NCI-H1092 (cell line): ENCODE measurements at places on chromosomes 2 and 18.

DNA sequence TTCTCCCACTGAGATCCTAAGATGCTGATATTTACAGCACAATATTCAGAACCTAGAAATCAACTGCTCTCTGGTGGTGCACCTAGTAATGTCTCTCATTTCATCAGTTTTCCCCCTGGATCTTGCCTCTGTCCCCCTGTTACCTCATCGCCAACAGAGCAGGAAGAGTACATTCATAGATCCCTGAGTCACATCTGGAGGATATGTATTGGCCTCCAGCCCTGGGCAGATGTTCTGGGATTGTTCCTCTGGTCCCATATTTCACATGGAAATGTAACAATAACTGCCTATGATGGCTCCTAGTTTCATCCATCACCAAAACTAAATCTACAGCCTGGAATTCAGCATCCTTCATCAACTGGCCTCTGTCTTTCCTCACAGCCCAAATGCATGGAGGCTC lies 278.8 kb upstream of the SLC14A2 start:
- DNase-seq = no peak

GRCh38 chr2:209141142-209141541 lies 282.7 kb upstream of the MAP2 start:
- DNase-seq = no peak

GRCh38 chr2:235921508-235922191 lies 246.5 kb downstream of the GBX2 start:
- no peak for DNase-seq

DNA sequence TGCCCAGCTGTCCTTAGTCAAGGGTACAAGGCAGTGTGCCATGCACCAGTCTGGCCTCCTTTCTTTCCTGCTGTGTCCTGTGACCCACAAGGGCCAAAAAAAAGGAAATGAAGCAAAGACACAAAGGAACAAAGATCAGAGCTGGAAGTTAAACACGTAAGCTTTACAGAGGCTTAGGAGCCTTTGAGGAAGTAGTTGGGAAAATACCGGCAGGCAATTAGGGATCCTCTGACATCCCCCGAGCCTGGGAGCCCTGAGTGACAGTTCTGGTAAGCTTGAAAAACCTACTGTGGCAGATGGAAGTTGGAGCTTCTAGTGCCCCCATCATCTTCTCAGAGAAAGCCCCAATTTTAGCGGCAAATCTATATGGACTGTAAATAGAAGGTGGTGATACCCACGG lies 78.5 kb downstream of the SPRED2 start:
- no peak for DNase-seq

DNA sequence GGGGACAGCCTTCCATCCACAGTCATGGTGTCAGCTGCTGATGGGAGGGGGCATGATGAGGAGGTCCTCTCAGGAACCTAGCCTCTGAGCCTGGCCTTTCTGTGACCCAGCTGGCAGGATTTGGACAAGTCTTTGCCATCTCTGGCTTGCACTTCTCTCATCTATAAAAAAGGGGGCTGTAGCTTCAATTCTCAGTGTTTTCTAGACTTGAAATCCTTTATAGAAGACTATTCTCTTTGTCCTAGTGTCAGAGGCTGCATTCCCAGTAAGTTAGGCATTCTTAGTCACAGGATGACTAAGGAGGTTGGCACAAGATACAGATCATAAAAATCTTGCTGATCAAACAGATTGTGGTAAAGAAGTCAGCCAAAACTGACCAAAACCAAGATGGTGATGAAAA lies 958.5 kb downstream of the CNTNAP5 start:
- no peak for DNase-seq

DNA sequence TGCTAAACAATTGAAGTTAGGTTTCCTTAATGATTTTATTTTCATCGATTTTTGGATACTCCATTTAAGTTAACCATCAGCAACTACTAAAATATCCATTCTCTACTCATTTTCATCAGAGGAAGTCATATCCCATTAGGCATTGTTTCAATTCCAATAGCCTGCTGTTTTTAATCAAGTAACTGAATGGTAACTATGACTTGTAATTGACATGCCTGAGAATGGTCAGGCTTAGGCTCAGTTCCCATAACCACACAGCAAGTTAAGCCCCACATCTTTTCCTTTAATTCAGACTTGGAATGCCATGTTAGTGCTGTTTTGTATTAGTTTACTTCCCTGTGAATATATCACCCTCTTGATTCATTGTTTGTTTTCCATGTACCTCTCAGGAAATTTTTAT lies 398.8 kb downstream of the ARHGAP15 start:
- DNase-seq = no peak

DNA sequence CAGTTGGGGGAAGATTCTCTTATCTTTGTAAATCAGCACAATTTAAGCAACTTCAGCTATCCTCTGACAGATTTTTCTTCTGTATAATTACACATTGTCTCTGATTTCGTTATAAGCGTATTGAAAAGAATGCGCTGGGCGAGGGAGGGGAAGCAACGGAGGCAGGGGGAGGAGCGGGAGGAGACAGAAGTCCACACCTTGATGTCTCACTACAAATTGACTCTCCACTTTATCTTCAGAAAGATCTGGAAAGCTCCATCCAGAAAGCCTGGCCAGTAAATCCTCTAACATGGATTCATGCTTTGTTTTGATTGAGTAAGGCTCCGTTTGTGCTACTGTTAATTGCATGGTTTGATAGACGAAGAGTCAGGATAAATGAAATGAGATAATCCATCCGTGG lies 76.6 kb downstream of the SMIM21 start:
- no peak for DNase-seq

GRCh38 chr2:187982668-187983067 lies 309.0 kb upstream of the GULP1 start:
- no peak for DNase-seq

DNA sequence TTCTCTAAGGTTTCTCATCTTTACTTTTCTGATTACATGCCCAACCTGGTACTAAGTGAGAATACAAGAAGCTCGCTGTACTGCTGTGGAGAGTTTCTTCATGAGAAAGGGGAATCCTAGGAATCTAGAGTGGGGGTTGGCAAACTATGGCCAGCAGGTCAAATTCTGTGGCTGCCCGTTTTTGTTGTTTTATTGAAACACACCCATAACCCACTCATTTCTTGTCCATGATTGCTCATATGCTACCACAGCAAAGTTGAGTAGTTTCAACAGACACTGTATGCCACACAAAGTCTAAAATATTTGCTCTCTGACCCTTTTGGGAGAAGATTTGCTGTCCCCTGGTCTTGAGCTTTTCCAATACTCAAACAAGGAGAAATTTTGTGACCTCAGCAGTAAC lies 58.8 kb downstream of the C2orf74 start:
- no peak for DNase-seq

DNA sequence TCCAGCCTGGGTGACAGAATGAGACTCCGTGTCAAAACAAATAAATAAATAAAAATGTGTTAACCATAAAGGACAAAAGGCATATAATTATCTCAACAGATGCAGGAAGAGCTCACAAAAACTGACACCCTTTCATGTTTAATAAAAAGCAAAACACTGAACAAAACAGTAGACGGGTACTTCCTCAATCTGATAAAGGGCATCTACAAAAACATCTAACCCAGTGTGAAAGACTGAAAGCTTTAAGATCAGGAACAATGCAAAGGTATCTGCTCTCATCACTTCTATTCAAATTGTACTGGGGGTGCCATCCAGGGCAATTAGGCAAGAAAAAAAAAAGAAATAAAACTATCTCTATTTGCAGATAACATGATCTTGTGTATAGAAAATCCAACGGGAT lies 11.7 kb upstream of the NCL start:
- no peak for DNase-seq

GRCh38 chr18:9437021-9437437 lies 38.3 kb upstream of the RALBP1 start:
- DNase-seq = no peak

DNA sequence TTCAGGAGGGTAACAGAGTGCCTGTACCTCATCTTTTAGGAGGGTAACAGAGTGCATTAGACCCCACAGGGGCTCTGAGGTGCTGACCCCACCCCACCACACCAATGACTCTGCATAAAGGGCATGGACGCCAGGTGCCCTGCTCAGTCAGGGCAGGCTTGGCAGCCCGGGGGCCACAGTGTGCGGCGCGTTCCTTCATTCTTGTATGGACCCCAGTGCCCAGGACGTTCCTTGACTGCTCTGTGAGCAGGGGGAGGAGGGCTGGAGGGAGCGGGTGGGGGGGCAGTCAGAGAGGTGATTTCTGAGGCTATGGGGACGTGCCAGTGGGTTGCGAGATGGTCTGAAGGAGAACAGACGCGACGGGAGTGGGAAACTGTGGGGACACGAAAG lies 168.7 kb upstream of the NCK2 start:
- no peak for DNase-seq

- DNase-seq = no peak
Observed at GRCh38 chr2:62202019-62202722, 6.3 kb downstream of the B3GNT2 start.

GRCh38 chr2:15471606-15472005 lies 89.5 kb downstream of the NBAS start:
- no peak for DNase-seq

DNA sequence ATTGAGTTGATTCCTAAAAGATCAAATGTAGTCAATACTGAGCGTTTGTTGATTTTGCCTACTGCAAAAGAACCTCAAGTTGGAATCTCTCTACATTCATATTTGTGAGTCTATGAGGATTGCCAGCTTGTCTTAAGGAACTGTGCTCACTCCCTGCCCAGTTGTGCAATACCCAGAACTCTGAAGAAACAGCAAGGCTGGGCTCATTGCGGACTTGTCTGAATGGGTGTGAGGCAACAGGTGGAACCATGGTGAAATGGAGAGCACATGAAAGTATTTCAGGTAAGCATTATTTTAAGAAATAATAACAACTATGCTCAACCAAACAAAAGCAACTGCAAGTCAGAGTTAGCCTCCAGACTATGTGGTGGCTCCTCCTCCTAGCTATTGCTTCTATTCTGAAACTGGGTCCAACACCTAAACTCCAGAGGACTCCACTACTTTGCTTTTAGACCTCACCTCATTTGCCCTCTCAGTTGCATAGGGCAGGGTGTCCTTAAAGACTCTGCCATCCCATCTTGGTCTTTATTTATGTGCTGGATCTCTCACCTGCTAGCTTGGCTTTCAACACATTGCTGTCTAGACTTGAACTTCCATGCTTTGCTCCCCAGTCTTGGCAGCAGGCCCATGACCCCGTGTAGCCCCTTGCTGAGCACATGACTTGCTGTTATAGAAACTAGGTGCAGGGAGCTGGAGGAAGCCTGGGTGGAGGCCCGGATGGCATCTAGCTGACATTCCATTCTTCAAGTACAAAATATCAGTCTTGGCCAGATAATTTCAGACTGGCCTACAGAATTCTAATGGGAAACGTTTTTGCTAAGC lies 94.8 kb upstream of the ARL5A start:
- DNase-seq = no peak

DNA sequence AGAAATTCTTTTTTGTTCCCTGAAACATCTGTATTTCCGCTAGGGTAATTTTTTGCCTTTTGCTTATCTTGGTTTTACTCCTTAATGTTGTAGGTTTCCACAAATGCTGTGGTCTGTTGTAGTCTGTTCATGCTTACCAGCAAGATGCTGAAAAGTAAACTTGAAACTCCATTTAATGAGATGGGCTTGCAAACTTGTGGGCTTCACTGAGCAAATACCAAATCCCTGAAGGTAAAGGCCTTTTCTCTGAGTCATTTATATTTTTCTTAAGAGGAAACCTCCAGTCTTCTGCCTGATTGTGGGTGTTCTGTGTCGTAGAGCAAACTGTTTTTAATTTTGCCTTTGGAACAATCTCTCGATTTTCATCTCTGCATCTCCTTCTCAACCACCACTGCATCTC lies 9.3 kb downstream of the SP140 start:
- DNase-seq = no peak

- no peak for DNase-seq
Observed at GRCh38 chr2:98346311-98347236, at the start of gene CNGA3. CNGA3 (plus strand) TSS chr2:98346456; CDS start chr2:98369976, 23,520 bp downstream.

DNA sequence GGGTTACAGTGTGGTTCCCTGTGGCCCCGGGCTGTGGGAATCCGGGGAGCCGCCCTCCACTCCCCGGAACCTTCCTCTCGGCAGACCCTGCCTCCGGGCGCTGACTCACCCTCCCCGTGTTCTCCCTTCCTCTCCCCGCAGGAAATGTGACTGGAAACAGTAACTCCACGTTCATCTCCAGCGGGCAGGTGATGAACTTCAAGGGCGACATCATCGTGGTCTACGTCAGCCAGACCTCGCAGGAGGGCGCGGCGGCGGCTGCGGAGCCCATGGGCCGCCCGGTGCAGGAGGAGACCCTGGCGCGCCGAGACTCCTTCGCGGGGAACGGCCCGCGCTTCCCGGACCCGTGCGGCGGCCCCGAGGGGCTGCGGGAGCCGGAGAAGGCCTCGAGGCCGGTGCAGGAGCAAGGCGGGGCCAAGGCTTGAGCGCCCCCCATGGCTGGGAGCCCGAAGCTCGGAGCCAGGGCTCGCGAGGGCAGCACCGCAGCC lies 59.5 kb downstream of the TNFRSF11A start:
- no peak for DNase-seq

- no peak for DNase-seq
Observed at GRCh38 chr18:45298986-45299385, 316.3 kb upstream of the SLC14A2 start.

- DNase-seq = no peak
Observed at GRCh38 chr2:166700079-166700478, 188.2 kb upstream of the XIRP2 start.

DNA sequence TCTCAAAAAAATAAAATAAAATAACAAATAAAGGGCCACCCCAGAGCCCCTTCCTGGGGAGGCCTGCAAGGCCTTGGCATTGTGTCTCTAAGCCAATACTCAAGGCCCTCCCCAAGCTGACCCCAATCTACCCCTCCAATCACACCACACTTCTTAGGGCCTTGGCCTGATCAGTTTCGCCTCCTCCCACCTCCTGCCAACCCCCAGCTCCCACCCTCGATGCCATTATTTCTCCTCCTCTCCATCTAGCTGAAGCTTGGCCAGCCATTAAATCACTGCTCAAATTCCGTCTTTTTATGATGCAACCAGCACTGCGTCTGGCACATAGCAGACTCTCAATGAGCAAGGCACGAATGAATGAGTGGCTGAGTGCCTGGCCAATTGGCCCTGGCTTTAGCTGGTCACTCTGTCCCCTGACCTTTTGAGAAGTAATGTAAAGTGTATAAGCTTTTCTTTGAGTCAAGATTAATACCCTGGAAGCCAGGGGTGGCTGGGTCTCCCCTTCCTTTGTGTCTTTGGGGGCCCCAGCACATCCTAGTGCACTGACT lies 55.9 kb downstream of the SMAD7 start:
- no peak for DNase-seq

DNA sequence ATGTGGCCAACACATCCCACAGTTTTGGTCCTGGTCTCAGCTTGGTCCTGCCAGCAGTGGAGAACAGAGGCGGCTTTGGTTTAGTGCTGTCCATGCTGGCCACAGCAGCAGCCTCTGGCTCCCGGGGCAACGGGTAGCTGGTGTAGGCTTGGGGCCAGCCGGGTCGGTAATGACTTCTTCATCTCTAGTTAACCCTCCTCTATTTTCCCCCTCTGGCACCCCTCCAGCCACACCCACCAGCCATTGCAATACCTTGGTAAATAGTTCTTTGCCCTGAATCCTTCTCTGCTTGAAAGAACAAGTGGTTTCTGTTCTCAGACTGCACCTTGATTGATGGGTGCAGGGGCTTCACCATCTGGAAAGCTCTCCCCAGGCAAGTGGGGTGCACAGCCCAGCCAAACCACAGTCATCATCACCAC lies 31.7 kb upstream of the ZNF396 start:
- no peak for DNase-seq

GRCh38 chr2:39488450-39488849 lies 51.4 kb upstream of the MAP4K3 start:
- no peak for DNase-seq

GRCh38 chr2:113214141-113214540 lies 40.4 kb downstream of the PSD4 start:
- no peak for DNase-seq
